Stimulated activated CD4-positive, alpha-beta T cell treated with anti-CD3 and anti-CD28 coated beads, TNF-alpha, amount 100 ng/mL, for 1 hour (primary cell): ENCODE measurements at places on chromosomes 4 and X.

GRCh38 chr4:176193126-176193525 is 2.3 kb downstream of the SPATA4 start:
- no peak for DNase-seq

DNA sequence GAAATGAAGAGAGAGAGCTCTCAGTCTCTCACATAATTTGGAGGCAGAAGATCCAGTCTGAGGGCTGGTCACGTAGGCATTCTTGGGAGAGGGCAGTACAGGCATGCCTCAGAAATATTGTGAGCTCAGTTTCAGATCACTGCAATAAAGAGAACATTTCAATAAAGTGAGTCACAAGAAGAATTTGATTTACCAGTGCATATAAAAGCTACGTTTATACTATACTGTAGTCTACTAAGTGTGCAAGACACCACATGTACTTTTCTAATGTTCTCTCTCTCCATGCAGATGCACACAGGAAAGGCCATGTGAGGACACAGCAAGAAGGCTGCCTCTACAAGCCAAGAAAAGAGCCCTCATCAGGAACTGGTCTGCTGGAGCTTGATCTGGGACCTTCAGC is 583.5 kb upstream of the FAT1 start:
- no peak for DNase-seq

- DNase-seq: no peak
Observed at GRCh38 chr4:38078590-38079421, 118.6 kb downstream of the PTTG2 start.

DNA sequence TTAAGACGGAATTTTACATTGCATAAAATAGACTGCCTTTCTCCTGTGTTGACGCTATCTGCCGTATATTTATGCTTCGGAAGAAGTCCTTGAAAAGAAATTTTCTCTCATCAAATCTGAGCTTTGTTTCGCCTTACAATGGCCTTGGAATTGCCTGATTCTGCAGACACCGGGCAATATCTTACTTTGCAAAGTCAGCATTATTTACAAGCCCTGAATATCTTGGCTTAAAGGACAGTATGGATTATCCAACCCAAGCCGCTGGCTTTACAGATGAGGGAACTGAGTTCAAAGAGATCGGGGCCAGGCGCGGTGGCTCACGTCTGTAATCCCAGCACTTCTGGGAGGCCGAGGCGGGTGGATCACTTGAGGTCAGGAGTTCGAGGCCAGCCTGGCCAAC is 1.1 kb upstream of the MANBA start:
- no peak for DNase-seq

DNA sequence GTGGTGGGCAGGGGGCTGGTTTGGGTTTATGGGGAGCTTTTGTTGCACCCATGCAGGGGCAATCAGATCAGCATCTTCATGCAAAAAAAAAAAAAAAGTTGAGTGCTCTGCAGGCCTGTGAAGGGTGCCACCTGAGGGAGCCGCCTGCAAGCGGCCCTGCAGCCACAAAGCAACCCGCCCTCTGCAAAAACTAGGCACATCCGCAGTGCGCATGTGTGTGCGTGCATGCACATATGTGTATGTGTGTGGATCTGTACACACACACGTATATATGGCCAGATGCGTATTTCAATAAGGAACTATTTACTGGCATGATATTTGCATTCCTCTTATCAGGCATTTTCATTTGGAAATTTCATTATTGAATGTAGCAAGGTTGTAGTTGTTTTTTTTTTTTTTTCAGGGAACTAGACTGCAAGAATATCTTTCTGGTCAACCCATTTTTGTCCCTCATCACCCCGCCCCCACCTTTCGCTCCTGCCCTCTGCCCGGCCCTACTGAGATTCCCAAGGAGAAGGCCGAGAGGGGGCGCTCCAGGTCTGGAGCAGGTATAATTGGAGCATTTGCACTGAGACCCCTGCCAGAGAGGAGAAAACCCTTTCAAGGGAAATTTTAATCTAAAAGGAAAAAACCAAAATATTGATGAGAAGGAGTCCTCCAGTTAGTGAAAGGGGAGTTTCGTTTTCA is 18.1 kb downstream of the CCNQ start:
- no peak for DNase-seq

DNA sequence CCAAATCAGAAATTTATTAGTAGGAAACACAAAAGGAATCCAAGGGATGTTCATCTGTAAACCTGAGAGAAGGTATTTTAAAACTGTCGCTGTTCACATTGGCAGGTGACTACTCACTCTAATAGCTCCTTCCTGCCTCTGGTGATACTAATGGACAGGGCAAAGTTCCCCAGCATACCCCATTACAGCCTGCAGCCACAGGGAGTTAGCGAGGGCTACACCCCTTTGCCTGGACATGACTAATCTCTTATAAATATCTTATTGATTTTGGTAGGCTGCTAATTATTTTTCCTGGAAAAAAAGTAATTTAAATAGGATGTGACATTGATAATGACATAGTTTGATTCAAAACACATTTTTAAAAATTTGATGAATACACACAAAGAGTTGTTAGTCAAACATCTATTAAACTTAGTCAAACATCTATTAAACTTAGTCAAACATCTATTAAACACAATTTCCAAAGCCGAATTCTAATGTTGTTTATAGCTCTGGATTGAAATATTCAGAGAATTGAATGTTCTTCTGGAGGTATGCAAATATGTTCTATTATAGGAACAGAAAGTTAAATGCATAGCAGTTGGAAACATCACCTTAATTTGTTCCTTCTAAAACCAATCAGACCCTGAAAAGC is 83.0 kb upstream of the CBR4 start:
- no peak for DNase-seq

- DNase-seq: no peak
Observed at GRCh38 chr4:118290951-118291350, 61.9 kb downstream of the PRSS12 start.

DNA sequence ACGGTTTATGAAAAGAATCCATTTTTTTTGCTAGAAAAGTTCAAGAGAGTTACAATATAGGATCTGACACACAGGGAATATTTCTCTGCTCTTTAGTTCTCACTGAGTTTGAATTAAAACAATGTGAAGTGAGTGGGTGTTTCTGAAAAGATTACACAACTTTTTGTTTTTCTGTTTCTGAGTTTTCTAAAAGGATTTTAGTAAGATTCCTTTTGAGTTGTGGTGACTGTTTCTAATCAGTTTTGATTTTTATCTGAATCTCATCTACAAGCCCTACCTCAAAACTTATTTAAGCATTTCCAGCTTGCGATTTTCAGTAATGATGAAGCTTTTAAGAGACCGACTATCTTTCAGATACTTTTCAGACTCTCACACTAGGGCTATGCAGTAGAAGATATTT is 141.7 kb downstream of the GPAT3 start:
- DNase-seq: no peak

DNA sequence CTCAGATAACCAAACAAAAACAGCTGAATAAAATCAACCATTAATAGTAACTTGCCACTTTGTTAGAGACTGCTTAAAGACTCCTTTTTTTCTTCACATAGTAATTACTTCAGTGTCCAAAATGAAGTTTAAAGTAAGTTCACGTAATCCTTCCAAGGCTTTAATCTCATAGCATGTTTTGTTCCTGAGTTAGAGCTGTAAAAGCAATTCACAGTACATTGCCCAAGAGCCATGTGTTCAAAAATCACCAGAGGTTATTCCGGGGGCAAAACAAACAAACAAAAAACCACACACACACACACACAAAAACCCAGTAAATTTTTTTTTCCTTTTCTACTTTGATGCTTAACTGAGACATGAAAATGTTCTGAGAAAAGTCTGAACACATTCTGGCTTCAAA is 6.1 kb downstream of the GPR82 start:
- DNase-seq: no peak

- no peak for DNase-seq
Observed at GRCh38 chr4:61994036-61994435, 793.9 kb downstream of the ADGRL3 start.

- peak; percentile 14 for DNase-seq
Observed at GRCh38 chr4:38867478-38868058, at the start of gene FAM114A1. Gene FAM114A1, plus strand, starts transcription at chr4:38867806. Its CDS starts 10,273 bp downstream, at chr4:38878079.

- DNase-seq: no peak
Observed at GRCh38 chrX:136549226-136549625, 17.2 kb downstream of the VGLL1 start.

GRCh38 chr4:175326796-175327195 is 408.6 kb downstream of the ADAM29 start:
- no peak for DNase-seq

DNA sequence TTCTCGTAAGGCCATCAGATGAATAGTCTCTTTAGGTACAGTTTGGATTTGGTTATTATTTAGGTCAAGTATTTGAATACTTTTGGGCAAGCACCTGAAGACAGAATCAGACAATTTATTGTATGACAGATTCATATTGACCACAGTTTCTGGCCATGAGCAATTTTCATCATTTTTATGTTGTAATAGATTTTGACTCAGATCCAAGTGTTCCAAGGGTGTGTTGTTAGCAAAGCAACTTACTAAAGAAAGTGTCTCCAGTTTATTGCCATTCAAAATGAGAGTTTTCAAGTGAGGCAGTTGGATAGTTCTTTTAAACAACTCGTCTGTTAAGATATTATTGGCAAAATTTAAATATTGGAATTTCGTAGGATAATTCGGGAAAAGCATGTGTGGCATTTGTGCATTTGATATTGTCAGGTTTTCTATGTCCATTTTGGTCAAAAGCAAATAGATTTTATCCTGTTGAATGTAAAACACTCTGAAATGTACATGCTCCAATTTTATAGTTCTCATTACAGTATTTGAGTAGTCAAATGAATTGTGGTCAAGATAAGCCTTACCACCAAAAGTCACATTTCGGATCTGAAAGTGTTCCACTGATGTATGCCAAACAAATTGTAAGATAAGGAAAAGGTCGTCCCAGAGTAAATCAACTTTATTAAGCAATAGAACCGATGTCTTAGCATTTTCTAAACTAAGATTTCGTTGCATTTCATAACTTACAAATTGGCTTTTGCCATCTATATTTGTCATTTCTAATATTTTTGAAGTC is 8.4 kb downstream of the TLR10 start:
- no peak for DNase-seq

DNA sequence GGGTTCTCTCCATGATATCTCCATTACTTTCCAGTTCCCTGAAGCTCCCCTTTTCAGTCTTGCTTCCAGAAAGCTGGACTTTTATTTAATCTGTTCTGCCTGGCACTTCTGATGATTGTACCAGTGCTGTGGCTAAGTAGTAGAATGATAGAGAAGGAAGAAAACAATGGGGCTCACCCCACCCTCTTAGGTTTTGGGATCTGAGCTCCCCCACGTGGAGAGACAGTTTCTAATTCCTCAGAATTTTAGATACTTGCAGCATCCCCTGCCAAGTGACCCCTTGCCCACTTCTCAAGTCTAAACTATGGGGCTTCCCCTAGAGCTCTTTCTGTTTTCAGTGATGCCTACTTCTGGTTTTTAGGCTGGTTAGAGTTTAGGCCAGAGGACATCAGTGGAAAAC is 73.9 kb downstream of the GC start:
- DNase-seq: no peak

- no peak for DNase-seq
Observed at GRCh38 chr4:55730280-55730931, 89.2 kb upstream of the EXOC1L start.

GRCh38 chr4:86096373-86096772 is 263.5 kb downstream of the MAPK10 start:
- DNase-seq: no peak

DNA sequence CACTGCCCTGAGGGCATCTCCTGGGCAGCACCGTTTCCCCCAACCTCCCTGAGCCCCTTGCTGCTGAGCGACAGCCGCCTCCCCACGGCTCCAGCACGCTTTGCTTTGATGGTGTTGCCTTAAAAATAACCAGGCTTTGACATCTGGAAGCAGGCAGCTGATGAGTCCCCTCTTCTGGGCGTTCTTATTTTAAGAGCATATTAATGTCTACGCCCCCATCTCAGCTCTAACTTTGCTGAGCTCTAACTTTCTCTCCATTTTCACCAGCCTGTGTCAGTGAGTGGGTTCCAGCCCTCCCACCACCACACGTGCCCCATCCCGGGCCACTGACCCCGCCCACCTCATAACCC is 70.2 kb downstream of the ADRA2C start:
- DNase-seq: no peak

DNA sequence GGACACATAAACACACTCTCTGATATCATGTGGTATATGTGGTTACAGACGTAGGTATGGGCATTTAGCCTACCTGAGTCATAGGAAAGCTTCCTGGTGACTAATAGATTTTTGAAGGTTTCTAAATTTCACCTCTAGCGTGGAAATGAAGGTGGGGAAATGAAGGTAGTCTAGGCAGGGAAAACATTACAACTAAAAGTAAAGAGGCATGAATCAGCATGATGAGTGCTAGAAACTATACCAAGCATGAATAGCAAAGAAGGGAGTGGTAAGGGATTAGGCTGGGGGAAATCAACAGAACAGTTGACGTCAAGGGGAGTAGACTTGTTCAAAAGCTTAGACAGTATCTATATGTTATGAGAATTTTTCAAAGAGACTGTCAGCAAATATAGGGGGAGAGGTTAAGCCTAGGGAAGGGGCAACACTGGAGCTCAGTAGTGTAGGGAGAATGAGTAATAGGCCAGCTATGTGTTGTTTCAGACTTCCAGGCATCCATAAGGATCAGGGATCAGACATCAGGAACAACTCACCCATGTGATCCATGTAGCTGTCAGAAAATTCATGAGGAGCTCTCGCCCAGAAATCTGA is 279.3 kb upstream of the DIPK2B start:
- DNase-seq: no peak

DNA sequence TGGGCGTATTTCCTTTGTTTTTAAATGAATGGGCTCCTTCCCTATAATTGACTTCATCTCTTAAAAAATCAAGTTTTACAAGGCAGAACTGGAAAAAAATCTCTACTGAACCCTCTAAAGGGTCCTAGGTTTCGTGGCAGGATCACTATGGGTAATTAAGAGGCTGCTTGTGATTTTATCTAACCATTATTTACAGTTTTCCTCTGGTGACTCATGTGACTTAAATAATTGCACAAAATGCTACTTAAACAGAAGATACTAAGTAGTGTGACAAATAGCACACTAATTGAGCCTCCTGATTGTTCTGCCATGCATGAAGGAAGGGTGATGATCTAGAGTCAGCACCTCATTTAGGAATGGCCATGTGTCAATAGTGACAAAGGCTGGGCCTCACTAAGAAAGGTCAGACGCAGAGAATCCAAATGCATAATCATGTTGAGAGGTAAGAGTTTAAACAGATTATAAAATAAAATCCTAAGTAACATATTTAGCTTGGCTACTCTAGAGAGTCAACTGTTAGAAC is 35.5 kb downstream of the OFD1 start:
- DNase-seq: no peak

DNA sequence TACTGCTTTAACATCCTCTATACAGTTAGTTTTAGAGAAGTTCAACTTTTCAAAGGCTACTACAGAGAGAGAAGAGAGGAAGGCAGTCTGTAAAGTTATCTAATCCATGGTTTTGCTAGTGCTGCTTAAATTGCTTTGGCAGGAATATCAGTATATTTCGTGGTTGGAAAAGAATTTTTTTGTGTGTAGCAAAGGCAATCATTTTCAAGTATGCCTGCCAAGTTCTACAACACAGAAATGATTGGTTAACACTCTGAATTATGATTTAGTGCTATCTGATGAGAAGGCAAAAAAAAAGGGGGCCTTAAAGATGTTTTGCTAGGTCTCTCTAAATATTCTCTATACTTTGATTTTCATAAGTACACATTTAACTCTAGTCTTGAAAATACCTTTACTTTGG is 133.1 kb downstream of the JADE1 start:
- DNase-seq: no peak
